ENCODE measurements at places on chromosomes 11 and 22.

GRCh38 chr11:43504316-43504950 lies 145.7 kb downstream of the TTC17 start:
- no peak for DNase-seq

GRCh38 chr22:24486501-24486921 lies 8.6 kb upstream of the UPB1 start:
- no peak for DNase-seq

DNA sequence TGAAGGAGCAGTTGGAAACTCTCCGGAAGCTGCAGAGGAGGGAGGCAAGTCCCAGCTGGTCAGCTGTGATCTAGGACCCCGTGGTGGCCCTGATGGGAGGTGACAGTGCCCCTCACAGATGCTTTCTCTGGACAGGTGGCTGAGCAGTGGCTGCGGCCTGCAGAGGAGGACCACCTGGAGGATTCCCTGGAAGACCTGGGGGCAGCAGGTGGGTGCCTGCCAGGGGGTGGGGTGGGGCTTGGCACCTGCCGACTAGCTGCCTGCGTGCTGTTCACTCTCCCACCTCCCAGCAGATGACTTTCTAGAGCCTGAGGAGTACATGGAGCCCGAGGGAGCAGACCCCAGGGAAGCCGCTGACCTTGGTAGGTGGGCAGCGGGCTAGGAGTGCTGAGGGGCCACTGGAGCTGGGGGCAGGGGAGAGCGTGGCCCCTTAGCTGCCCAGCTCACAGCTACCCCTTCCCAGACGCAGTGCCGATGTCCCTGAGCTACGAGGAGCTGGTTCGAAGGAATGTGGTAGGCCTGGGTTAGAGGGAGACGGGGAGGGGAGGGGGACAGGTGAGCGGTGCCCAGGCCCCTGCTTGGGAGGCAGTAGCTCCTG lies 3.1 kb downstream of the SCO2 start:
- no peak for DNase-seq

DNA sequence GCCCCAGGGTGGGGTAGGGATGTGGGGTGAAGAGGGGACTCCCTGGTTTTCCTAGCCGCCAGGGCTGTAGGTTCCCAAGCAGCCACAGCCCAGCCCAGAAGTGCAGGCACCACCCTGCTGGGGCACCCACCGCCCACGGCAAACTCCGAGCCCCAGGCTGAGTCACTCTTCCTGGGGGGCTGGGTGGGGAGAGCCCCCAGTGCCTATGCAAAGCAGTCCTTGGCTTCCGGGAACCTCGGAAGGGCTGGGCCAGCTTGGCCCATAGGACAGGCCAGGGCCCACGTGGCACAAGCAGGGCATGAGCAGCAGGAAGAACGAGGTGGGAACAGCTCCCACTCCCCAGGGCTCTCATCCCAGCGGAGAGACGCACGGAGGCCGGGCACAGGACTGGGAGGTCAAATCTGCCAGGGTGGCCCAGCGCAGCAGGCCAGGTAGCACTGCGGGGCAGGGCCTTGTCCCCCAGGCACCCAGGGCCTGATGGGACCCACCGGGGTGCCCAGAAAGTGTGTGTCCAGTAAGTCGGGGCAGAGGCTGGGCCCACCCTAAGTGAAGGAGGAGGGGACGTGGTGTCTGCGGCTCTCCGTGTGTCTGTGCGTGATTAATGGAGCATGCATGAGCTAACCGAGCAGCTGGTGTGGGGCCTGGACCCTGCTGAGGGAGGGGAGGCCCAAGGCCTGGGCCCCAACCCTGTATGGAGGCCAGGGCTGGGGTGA lies 4.6 kb upstream of the IL17REL start:
- no peak for DNase-seq

DNA sequence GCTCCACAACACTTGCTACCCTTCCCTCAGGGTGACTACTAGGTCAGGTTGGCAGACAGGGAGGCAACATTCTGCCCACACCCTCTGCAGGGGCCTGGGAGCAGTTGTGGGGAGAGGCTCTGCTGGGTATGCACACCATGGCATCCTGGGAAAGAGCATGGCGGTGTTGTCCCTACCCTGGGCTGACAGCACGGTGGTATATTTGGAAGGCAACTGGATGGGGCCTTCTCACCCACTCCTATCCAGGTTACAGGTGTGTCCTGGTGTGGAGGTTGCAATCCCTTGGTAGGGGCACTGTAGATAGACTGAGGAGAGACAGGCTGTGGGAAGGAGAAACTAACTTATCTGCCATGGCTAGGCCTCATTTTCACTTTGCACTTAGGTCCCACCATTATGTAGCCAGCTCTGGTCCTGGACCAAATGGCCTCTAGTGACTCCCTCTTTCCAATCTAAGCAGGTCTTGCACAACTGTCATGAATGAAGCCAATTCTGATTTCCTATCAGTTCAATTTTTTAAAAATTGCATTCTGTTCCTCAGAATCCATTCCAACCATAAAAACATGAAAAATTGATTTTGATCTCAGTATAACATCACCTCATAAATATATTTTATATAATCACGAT lies 54.0 kb upstream of the CD44 start:
- no peak for DNase-seq

DNA sequence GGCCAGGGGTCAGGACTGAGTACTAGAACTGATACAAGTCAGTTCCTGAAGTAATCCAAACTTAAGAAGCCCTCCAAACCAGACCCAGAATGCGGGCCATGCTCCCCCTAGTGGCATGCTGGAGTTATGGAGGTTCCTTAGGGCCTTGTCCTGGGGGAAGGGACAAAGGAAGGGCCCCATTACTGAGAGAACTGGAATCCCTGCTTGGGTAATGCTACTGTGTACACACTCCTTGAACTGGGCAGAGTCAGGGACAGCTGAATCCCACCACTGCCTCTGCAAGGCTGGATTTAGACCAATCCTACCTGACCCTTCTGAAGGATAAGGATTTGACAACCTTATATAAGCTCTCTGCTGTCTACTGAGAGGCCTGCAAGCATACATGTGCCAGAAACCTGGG lies 97.3 kb upstream of the AKIP1 start:
- peak; percentile 83 for DNase-seq

DNA sequence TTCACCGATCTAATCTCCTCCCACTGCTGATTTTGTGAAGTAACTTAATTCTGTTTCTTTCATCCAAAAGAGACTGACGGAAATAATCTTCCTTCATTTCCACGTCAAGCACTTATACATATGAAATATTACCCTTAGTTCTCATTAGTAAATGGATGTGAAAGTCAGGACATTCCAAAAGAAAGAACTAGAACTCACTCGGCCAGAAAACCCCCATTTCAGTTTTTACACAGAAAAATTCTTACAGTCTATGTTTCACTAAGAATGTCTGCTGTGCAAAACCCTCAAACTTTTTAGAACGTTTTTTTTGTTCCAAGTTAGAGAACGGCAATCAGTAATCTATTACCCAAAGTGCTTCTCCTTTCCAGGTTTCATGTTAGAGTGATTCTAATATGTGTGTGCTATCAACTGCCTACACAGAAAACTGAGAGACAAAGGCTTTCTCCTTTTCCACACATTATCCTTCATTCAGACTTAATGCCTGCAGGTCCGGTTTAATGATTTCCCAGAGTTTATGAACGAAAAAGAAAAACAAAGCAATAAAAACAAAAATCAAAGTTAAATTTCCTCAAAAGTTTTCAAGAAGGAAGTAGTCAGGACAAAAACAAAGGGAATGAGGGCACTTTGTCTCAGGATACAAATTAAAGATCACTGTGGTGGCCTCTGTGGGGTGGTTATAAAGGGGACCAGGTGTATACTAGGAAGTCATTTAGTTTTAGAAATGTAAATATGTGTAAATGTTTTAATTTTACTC lies 11.3 kb upstream of the SESN3 start:
- DNase-seq: no peak

DNA sequence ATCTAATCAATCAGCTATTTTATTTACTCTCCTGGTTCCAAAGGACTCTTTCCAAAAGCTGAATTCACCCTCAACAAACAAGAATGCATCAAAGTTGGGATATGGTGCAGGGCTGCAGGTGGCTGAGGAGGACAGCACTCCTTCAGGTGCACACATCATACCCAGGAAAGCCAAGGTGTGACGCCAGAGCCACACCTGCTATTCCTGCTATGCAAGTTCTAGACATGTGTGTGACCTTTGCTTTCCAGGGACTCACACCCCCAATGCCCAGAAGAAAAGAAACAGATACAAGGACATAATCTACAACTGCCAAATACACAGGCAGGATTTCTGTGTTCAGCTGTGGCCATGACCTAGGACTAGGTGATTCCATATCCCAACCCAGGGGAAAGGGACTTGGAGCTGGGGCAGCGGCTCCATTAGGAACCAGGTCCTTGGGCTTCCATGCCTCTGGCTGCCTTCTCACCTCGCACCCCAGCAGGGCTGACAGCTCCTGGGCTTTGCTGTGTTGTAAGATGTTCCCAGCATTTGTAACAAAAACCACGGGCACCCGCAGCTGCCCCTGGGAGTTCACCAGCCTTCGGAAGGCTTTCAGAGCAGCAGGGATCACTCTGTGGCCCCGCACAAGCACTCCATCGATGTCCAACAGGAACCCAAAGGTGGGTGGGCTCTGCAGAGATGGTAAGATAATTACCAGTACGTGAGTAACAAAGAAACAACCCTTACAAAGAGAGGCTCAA lies 9.8 kb downstream of the HDHD5 start:
- no peak for DNase-seq

- peak; percentile 73 for DNase-seq
These were observed 5.3 kb downstream of the YAP1 start for GRCh38 chr11:102115557-102115956.

GRCh38 chr22:25351631-25352293 lies 132.3 kb downstream of the CRYBB2 start:
- no peak for DNase-seq

DNA sequence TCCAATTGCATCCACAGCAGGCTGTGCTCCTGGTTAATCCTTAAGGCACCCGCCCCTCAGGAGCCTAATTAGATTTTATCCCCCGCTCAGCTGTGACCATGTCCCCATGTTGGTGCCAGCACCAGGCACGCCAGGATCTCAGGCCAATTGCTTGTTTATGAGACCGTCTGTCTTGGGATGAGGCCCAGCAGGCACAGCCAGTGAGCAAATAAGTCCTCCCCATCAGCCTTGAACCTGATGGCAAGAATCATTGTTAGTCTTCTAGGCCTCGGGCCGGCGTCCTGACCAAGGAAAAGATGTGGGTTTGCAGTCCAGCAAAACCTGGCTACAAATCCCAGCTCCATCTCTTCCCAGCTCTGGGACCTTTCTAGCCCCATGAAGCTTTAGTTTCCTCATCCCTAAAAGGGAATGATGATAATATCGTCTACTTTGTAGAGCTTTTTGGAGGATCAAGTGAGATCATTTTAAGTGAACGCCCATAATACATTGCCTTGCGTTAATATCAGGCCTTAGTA lies 57.3 kb downstream of the TP53I11 start:
- no peak for DNase-seq

GRCh38 chr11:32311346-32312065 lies 123.8 kb downstream of the WT1 start:
- no peak for DNase-seq

- DNase-seq: no peak
These were observed 299.9 kb upstream of the ANO5 start for GRCh38 chr11:21892736-21893564.

GRCh38 chr11:79932612-79933011 lies 491.8 kb upstream of the TENM4 start:
- DNase-seq: no peak

DNA sequence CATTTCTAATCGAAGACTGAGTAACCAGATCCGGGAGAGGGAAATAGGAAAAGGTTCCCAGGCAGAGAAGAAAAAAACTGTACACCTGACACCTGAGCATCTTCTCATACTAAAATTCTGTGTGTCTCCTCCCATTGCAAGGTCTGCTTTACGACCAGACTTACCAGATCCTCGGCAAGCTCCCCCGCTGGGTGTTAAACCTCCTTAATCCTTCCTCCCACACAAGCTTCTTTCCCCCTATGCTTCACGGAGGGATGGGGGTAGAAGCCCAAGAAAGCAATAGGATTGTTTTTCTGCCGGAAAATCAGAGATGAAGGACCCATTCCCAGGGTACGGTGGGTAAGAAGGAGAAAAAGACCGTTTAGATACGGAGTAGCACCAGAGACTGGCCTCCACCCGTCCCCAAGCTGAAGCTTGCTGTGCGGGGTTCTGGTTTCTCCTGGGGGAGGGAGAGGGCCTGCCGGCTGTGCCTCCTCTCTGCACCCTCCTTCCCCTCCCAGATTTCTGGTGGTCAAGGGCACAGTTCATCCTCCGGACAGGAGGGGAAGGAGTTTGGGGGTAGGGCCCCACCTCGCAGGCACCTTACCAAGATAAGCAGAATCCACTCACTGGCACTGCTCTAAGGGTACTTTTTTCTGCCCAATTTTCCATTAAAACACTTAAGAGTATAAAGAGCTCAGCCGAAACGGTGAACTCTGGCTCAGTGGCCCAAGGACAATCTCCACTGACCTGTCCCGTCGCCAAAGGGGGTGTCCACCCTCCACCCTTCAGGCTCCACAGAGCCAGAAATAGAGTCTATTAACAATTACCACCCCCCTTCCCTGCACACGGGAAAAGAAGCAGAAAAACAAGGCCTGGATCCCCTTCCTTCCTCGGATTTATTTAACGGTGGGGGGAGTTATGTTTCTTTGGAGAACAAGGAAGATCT lies 1.2 kb downstream of the TOB2 start:
- no peak for DNase-seq

- DNase-seq: peak; percentile 27
These were observed 59.6 kb upstream of the PAX6 start for GRCh38 chr11:31870609-31871309.

DNA sequence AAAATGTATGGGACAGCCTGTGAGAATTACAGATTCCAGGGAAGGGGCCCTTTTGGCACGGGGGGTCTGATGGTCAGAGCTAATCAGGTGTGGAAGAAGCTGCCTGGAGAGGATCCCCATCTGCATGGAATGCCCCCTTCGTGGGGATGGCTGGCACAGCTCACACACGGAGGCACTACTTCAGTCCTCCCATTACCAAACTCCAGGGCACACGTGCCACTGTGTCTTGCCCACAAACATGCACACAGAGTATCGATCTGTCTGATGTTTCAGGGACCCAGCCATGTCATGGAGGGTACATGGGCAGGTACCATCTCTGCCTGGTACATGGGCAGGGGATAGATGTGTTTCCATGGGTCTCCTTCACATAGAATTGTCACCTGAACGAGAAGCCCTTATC lies 14.7 kb downstream of the KCNQ1OT1 start:
- DNase-seq: no peak

Measured in fibroblast of gingiva (primary cell).